HT-29 (cell line): ENCODE measurements at places on chromosomes 11 and 22.

DNA sequence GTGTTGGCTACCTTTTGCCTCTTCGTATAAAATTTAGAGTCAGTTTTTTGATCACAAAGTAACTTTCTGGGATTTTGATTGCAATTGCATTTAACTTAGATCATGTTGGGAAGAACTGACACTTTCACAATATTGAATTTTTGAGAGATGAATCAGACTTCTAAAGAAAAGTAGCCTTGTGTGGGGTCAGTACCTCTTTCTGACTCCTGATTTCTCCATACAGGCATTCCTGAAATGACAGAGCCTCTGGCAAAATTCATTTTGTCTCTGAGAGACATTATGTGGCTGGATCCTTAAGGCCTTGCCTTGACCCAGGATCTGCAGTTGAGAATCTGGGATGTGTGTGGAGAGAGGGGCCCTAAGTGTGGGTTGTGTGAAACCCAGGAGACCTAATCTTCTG lies 37.8 kb downstream of the PPFIBP2 start:
- no peak for DNase-seq

DNA sequence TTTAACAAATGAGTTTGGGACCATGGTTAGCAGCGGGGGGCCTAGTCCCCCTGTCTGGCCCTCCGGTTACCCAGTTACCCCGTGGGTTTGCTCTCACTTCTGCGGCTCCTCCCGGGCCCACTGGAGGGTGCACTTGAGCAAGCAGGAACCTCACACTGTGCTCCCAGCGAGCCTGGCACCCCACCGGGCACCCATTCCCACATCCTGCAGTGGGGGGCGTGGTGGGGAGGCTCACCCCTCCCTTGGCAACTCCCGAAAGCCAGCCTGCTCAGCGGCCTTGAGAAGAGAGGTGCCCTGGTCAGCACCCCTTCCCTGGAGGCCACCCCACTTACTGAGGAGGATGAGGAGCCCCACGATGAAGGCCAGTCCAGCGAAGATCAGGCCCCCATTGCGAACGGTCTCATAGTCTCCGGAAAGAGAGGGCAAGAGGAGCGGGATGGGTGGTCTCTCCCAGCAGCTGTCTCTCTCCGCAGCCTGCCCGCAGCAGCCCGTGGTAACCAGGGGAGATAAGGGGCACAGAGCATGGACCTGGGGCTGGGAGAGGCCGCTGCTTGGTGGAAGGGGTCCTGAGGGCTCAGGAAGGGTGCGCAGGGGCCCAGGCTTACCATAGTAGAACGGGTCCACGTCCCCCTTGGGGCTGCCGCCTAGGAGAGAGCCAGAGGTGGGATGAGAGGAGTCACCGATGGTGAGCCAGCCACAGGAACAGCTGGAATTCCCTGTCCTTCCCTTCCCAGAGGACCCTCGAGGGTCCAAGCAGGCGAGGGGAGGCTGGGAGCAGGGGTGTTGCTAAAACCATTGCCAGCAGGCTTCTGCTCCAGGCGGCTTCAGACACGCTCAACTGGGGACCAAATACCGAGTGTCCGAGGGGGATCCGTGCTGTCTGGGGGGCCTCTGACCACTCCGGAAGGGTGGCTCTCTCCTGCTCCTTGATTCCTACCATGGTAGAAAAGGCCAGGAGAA lies 2.2 kb downstream of the FXYD2 start:
- no peak for DNase-seq

- peak; percentile 74 for DNase-seq
These were observed 72.5 kb downstream of the MICAL2 start for GRCh38 chr11:12182676-12183541.

GRCh38 chr11:128302425-128303186 lies 284.8 kb downstream of the ETS1 start:
- no peak for DNase-seq

GRCh38 chr11:69510471-69511357 lies 29.3 kb downstream of the LINC01488 start:
- no peak for DNase-seq

- DNase-seq: no peak
These were observed 22.5 kb upstream of the HSPA8 start for GRCh38 chr11:123084454-123084853.
